ENCODE measurements at places on chromosomes 4 and X.

DNA sequence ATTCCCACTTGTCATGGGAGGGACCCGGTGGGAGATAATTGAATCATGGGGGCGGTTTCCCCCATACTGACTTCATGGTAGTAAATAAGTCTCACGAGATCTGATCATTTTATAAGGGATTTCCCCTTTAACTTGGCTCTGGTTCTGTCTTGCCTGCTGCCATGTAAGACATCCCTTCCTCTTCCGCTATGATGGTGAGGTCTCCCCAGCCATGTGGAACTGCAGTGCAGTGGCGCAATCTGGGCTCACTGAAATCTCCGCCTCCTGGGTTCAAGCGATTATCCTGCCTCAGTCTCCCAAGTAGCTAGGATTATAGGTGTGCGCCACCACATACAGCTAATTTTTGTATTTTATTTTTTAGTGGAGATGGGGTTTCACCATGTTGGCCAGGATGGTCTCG, 2.9 kb downstream of the HPGDS start:
- no peak for DNase-seq

GRCh38 chrX:131359611-131360010, 70.5 kb upstream of the IGSF1 start:
- DNase-seq, result no peak

GRCh38 chr4:88737307-88737941, 39.8 kb upstream of the NAP1L5 start:
- DNase-seq, result no peak

- DNase-seq, result no peak
Observed at GRCh38 chr4:3200423-3201090, 48.4 kb upstream of the MSANTD1 start.

DNA sequence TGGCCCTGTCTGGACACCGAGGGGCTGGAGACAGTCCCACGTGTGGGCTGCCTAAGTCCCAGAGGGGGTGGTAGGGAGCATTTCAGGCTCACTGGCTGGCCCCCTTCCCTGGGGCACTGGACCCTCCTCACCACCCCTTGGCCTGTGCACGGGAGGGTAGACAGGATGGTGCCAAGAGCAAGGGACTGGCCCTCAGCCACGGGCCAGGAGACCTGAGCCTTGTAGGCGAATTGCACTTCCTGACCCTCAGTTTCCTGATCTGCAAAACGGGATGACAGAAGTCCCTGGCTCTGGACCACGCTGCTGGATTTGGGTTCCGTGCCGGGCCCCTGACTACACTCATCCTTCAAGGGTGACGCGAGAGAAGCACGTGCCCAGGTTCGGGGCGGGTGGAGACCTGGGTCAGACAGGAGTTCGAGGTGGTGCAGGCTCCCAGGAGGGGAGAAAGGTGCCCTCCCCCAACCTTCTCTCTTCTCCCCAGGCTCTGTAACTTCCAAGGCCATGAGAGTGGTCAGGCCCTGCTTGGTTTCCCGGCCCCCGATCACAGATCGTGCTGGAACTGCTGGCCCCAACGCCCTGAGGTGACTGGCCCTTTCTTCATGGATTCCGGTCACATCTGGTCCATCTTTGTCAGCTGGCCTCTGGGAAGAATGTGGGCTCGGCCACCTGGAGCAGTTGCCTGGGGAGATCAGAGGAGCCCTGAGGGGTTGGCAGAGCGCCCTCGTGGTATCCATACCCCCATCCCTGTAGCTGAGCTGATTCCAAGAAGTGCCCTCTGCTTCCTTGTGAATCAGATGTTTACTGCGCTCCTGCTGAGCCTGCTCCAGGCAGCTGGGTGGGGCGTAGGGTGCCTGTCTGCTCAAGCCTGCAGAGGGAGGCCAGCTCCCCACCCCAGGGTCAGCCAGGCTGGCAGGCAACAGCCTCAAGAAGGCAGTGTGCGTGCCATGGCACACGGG, 3.3 kb downstream of the SH3BP2 start:
- no peak for DNase-seq

- DNase-seq, result no peak
Observed at GRCh38 chr4:66777097-66777496, 768.2 kb downstream of the CENPC start.

DNA sequence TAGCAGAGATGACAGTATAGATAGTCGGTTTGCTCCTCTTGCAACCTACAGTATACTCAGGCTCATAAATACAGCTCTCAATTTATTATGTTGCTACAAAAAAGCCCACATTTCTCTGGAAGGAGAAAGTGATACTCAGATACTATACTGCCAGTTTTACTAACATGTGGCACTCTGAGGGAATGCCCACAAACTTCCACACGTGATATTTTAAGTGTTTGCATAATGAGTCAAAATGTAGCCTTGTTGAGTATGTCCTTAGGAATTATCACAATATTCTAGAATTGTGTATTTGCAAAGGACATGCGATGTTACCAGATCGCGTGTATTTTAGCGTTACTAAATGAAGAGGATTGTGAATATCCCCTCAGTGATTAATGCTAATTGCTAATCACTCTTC, 929.1 kb downstream of the STIM2 start:
- DNase-seq, result no peak

DNA sequence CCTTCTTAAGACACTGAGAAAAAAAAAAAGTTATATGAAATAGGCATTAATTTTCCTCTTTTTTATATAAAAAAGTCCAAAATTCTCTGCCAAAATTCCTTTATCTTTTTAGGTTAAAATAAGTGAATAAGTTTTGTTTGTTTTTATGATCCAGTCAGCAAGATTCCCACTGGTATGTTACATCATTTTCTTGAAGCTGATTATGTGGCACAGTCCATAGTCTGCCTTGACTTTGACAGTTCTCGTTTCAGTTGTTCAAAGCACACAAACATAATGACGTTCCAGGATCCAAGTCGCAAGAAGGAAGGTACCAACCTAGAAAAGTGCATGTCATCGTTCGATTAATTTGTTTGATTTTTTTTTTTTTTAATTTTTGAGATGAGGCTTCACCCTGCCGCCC, 9.1 kb downstream of the UCP1 start:
- DNase-seq, result no peak

DNA sequence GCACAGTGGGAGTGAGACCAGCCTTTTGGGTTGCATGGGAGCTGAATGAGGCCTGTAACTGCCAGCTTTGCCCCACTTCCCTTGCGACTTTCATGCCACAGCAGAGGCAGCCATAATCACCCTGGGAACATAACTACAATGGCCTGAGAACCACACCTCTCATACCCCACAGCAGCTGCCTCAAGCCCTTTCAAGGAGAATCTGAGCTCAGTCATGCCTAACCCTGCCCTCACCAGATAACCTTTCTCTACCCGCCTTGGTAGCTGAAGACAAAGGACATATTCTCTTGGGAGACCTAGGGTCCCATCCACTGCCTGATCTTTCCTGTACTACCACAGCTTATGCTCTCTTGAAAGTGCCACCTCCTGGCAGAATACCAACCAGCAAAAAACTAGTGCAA, 599.9 kb upstream of the IGFBP7 start:
- no peak for DNase-seq

DNA sequence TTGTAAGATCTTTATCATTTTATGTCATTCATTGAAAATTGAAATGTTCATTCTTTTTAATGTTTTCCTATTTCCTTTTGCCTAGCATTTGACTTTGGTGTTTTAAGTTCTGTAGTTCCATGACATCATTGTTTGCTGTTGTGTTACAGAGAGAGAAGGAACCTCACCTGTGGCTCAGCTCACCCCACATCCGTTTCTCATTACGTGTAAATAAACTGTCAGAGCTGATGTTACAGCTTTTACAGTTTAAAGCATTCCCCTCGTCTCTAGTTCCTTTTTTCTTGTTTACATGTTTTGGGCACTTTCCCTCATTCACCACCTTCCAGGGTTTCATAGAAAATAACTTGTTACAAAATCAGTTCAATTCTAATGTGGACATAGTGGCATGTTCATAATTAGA, 137.2 kb downstream of the FNIP2 start:
- DNase-seq, result no peak

DNA sequence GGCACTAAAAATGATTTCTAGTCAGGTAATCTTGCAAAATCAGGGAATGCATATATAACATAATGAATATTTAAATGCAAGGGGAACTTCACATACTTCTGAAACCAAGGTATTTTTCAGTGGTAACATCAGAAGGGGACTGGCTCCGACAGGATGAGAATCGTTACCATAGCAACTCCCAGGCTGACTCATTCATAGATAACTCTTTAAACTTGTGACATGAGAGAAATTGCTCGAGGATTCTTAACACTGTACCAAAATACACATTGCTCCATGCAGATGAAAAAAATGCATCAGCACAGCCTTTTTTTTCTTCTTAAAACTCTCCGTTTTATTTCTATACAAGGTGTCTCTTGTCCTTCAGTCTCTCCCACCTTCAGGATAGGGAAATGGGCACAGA, 114.3 kb downstream of the GABRB1 start:
- no peak for DNase-seq

DNA sequence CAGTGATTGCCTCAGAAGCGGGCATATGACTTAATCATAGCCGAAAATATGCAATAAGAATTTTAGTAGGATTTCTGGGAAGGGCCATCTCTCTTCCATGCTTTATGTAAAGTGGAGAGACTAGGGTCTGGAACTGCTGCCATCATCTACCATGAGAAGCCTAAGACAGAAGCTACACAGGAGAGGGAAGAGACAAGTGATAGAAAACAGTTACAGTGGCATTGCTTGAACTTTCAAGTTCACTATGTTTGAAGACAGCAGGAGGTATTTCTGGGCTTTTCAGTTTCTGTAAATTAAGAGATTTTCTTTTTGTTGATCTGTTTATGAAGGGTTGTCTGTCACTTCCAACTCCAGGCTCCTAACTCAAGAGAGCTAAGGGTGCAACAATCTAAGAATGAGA, 62.5 kb downstream of the ZNF330 start:
- no peak for DNase-seq

- no peak for DNase-seq
Observed at GRCh38 chr4:158914218-158914617, 145.4 kb downstream of the FNIP2 start.

- DNase-seq, result no peak
Observed at GRCh38 chr4:153731239-153731638, 28.6 kb downstream of the RNF175 start.

- no peak for DNase-seq
Observed at GRCh38 chr4:112748352-112748878, 111.5 kb downstream of the LARP7 start.

DNA sequence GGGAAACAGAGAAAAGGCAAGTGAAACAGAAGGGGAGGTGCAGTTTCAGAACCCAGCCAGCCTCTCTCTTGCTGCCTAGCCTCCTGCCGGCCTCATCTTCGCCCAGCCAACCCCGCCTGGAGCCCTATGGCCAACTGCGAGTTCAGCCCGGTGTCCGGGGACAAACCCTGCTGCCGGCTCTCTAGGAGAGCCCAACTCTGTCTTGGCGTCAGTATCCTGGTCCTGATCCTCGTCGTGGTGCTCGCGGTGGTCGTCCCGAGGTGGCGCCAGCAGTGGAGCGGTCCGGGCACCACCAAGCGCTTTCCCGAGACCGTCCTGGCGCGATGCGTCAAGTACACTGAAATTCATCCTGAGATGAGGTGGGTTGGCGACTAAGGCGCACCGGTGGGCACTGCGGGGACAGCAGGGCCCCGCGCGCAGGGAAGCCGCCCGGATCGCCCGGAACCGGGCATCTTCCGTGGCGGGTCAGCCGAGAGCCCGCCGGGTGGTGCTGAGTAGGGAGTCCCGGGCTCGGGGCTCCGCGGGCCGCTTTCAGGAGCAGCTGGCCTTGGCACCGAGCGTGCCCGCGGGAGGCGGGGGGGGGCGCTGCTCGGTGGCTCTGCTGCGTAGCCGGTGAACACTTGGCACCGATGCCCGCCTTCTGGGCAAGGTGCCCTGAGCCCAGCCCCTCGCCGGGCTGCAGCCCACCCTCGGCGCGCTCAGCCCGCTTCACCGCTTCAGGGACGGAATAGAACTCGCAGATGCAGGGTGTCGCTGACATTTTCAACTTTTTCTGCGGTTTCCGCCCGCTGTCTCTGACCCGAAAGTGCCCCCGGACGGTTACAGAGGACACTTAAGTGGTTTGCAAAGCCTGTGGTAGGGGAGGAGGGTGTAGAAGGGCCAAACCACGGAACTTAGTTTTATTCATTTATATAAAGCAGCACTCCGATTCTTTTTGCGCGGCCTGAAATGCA, at the start of gene CD38:
Gene CD38, plus strand, starts transcription at position 40 of the 953 bp plus-strand sequence. Its CDS starts 87 bp downstream, at position 127.
- DNase-seq, result no peak

- no peak for DNase-seq
Observed at GRCh38 chr4:153564630-153565525, 98.7 kb downstream of the TMEM131L start.

GRCh38 chr4:163474027-163474426, 473 bp upstream of the TKTL2 start:
- no peak for DNase-seq

- no peak for DNase-seq
Observed at GRCh38 chr4:72312032-72312650, 256.9 kb downstream of the ADAMTS3 start.

DNA sequence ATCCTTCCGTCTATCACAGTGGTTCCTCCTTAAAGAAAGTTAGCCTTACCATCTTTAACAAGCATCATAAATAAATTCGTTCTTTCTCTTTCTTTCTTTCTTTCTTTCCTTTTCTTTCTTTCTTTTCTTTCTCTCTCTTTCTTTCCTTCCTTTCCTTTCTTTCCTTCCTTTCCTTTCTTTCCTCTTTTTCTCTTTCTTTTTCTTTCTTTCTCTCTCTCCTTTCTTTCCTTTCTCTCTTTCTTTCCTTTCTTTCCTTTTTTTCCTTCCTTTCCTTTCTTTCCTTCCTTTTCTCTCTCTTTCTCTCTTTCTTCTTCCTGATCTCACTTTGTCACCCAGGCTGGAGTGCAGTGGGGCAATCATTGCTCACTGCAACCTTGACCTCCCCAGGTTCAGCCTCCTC, 60.4 kb downstream of the ENPP6 start:
- no peak for DNase-seq

DNA sequence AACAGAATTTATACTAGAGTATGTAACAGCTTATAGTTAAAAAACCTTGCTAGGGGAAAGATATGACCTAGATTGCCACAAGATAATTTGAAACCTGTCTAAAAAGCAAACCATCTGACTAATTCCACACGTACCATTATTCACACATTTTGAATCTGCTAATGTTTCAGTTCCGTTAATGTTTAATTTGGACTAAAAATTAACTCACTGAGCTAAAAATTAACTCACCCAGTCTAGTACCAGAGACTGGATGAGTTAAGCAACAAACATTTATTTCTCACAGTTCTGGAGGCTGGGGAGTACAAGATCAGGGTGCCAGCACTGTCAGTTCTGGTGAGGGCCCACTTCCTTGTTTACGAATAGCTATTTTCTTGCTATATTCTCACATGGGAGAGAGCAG, 231.5 kb upstream of the DIAPH2 start:
- no peak for DNase-seq

Measured in NCI-H1436 treated with DMSO at 0.1 percent for 48 hours (cell line).